Activated CD4-positive, alpha-beta T cell treated with anti-CD3 and anti-CD28 coated beads, Interleukin-2, amount 50 U/mL, for 1 hour (primary cell): ENCODE measurements at places on chromosomes 6 and 20.

GRCh38 chr20:576156-576555, 32.6 kb upstream of the CSNK2A1 start:
- no peak for DNase-seq

GRCh38 chr6:72446430-72446829, 175.4 kb upstream of the KCNQ5 start:
- no peak for DNase-seq

- DNase-seq, result no peak
Observed at GRCh38 chr6:151191527-151191926, 48.2 kb upstream of the AKAP12 start.

DNA sequence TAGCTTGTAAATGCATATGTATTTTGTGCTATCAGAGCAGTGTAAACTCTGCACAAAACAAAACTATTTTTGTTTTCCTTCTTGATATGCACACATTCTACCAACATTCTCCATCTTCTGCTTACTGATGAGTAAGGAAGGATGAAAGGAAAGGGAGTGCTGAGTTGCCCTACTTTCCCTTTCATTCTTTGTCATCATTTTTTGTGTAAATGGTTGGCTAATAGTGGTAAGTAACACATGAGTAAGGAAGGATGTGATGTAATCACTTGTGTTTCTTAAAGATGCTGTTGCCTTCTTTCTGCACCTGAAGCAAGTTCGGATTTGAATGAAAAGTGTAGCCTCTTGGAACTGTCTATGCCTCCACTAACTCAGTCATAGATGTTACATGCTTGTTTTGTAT, 4.6 kb upstream of the REV3L start:
- DNase-seq, result no peak

- no peak for DNase-seq
Observed at GRCh38 chr6:119109654-119110325, 31.3 kb upstream of the FAM184A start.

DNA sequence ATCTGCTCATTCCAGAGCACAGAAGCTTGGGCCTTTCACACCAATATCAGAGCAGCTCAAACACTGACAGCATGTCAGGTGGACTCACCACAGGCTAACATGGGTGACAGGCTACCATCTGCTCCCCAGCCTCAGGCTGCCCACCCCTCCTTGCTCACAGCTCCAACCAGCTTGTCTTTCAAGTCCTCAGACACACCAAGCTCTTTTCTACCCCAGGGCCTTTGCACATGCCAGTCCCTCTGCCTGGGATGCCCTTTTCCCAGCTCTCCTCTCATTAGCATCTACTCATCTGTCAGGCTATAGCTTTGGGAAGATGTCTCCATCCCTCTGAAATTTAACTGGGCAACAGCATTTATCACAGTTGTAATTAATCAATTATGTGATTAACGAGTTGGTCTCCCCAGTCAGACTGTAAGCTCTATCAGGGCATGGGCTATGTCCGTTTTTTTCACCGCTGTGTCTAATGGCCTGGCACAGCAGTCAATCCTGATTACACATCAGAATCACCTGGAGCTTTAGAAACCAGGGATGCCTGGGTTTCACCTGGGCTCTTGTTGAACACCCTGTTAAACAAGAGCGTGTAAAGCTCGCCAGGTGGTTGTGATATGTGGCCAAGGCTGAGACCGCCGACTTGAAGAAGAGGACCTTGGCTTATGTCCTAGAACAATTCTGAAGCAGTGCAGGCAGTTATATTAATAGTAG, 88.9 kb upstream of the MRPS10 start:
- DNase-seq, result no peak

GRCh38 chr6:31308050-31308844, 36.4 kb upstream of the HLA-C start:
- DNase-seq, result peak; percentile 69

DNA sequence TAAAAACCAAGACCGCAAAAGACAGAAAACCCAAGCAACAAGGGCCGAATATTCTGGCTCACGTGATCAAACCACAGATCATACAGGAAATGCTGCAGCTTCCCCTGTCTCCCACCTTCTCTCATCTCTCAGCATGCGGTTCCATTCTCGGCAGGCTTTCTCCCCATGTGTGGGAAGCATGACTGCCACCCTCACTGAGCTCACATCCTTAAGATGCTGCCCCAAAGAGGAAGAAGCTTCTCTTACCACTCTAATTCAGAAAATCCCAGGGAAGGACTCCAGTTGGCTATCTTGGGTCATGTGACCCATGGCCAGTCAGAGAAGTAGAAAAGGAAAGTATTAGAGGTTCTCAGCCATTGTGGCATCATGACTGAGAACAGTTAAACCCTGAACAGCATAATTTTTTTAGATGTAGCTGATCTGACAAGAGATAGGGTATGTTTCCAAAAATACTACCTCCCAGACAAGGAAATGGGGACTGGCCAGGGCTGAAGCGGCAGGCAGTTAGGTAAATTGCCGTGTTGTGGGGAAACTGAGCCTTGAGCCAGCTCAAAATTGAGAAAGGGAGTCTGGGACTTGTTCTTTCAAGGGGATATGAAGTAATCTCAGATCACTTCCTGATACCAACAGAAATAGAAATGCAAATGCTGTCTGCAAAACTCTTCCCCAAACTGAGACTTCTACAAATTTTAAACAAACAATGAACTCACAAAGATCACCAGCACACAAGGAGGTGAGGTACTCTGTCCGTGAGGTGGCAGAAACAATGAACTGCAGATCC, 37.1 kb upstream of the GRM4 start:
- peak; percentile 61 for DNase-seq

GRCh38 chr20:32183947-32184635, 23.5 kb downstream of the PLAGL2 start:
- DNase-seq, result no peak

DNA sequence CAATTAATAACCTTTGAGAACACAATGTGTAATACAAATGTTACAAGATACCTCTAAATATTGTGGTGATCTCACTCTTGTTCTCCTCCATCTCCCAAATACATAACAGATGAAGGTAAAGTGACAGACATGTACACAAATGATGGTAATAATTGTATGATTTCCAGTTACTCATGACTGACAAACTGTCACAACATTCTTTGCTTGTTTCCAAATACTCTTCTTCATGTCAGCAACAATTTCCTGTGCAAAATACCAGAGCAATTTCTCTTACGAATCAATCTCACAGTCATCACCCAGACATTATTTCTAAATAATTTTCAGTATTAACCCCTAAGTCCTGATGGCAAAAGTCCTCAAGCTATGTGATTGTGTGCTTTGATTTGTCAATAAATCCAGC, 92.9 kb downstream of the RPS12 start:
- no peak for DNase-seq

GRCh38 chr6:92757925-92758324, 661.4 kb downstream of the EPHA7 start:
- no peak for DNase-seq

DNA sequence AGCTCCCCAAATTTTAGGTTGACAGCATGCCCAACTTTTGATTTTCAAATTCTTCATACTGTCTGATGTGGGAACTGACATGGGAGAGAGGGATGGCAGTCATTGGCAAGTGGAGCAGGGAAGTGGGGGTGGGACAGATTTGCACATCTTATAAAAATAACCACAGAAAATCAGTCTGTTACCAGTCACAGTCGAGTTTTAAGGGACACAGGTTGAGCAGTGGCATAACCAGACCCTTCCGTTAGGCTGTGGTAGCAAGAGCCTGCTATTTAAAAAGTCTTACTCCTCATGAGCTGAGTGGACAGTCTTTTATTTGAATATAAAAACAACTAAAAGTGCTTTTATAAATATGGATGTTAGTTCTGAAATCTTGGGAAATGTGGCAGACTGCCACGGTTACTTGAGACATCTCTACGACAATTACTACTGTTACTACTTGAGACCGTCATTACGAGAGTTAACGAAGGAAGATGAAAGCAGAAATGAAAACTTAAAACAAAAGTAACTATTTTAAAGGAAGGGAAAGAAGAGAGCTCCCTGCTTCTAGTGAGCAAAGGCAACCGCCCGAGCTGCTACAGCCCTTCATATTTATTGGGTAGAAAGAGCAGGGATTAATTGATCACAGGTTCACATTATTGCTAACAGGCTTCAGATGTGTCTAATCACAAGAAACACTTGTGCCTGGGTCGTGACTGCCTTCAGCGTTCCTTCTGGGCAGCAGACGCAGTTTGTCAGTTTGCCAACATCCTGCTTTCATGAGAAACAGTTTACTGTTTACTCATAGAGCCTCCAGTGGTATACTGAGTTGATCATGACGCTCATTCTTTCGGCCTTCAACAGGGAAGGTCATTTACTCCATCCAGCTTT, 71.3 kb downstream of the EFHC1 start:
- DNase-seq, result no peak

GRCh38 chr20:32168184-32168910, 39.2 kb downstream of the PLAGL2 start:
- no peak for DNase-seq
